RPMI8226 (cell line): ENCODE measurements at places on chromosomes 13 and 19.
A peak's percentile ranks its signal among the peaks of the same experiment; 100 is the strongest.

DNA sequence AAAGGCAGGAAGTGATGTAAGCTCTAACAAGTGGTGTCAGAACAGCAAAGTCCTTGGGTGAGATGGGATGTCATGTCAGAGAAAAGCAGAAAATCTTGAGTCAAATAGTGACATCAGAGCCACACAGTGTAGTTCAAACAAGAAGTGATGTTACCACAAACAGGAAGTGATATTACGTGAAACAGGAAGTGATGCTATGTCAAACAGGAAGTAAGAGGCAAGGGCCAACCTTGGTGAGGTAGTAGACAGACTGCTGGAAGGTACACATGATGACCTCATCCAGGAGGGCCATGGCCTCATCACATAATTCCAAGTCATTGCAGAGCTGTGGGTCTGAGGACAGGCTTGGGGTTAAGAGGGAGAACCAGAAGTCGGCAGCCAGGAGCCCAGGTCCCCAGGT is 7.0 kb upstream of the MAMSTR start:
- DNase-seq, result no peak

- no peak for DNase-seq
Measured at GRCh38 chr19:6417713-6418561, 6.7 kb downstream of the KHSRP start.

DNA sequence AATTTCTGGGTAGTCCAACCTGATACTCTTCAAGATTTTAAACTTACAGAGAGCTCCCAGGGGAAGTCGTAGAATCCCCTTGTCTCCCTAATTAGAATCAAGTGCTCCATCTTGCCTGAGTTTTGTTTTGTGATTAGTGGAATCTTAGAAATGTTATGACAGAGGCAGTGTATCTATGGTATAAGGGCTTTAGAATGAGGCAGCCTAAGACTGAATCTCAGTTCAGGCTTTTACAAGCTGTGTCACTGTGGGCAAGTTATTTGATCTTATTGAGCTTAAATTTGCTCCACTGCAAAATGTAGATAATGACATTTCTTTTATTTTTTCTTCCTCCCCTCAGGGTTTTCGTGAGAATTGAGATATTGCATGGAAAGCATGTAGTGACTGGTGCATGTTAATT is 215.5 kb downstream of the POSTN start:
- DNase-seq, result no peak

DNA sequence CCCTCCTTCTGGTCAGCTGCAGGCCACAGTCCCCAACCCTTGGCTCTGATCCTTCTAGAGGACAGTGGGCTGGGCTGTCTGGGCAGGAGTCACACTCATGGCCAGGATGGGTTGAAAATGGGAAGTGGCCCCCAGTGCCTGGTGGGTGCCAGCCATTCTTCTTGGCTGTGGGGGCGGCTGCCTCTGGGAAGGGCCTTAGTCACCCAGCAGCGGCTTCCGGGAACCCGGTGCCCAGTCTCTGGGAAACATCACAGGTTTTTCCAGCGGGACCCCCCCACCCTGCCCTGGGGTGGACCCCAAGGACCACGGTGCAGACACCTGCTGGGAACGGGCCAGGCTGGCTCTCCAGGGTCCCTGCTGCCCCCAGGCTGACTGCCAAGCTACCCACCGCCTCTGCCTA is 27.3 kb upstream of the SLC7A10 start:
- DNase-seq, result no peak

GRCh38 chr13:37889820-37890219 is 20.2 kb upstream of the TRPC4 start:
- no peak for DNase-seq

GRCh38 chr13:108102771-108103170 is 112.6 kb downstream of the LIG4 start:
- no peak for DNase-seq

DNA sequence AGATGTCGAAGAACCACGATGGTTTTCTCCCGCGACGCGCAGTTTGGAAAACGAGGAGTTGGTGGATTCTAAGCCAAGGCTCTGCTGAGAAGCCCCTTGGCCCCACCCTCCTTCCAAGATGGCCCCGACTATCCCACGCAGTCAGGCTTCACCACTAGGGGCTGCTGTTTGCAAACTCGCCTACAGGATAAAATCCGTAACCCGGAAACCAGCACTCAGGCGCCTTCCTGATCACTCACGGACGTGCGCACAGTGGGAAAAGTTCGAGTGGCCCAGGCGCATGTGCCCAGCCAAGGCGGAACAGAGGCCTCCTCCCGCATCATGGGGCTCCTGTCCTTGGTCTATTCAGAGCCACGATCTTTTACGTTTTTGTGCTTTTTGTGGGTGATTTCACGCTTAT is 19.2 kb upstream of the UQCR11 start:
- peak; percentile 28 for DNase-seq

- DNase-seq, result no peak
Measured at GRCh38 chr19:3123088-3123721, 12.6 kb upstream of the GNA15 start.

- no peak for DNase-seq
Measured at GRCh38 chr19:45151821-45152503, 8.8 kb downstream of the NKPD1 start.

DNA sequence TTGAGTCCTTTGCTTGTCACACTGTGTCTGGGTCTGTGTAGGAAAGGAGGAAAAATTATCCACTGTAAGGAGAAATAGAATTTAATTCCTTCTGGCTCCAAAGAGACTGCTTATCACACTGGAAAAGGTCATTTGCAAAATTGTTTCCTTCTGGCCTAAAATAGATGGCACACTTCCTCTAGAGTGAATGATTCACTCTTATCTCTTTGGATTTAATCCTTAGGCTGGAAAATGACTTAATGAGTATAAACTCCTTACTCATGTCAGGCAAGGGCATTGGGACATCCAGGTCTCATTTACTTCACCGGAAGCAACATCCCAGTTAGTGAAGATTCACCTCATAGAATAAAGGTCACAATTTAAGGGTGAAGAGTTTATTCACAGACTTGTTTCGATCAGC is 293.6 kb downstream of the OXGR1 start:
- no peak for DNase-seq

- DNase-seq, result peak; percentile 3
Measured at GRCh38 chr13:82688400-82688994, 1193.8 kb downstream of the SLITRK1 start.

DNA sequence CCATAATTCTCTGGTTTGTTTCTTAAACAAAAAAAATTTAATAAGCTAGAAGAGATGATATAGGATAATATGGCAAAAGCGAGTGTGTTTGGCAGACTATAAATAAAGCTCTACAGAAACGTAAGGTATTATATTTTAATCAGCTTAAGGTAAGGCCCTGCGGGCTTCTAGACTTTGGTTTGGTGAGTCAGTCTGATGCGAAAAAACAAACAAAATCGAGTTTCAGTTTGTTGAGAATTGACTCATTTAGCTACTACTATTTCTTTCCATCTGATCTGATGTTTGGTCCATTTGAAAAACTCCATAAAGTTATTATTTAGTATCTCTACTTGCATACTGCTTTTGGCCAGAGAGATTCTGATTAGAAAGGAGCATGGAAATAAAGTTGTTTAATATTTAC is 138.0 kb downstream of the MIPEP start:
- no peak for DNase-seq

DNA sequence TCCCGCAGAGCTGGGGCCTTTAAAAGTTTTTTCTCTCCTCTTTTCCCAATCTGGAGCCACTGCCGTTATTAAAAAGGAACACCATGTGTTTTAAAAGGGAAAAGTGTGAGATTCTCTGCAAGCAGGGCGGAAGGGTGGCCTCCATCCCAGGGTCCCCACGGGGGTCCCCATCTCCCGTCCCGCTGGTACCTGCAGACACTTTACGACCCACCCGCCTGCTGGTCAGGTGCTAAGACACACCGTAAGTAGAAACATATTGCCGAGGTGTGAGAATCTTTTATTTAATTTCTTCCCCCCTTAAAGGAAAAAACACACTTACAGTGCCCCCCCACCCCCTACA is 1.8 kb downstream of the CRLF1 start:
- DNase-seq, result no peak
